ENCODE measurements at places on chromosomes 4 and X. TPM values are rescaled to one million over a fixed set of nuclear protein-coding genes. Genes with fewer than 3 reads are reported as not detected.

DNA sequence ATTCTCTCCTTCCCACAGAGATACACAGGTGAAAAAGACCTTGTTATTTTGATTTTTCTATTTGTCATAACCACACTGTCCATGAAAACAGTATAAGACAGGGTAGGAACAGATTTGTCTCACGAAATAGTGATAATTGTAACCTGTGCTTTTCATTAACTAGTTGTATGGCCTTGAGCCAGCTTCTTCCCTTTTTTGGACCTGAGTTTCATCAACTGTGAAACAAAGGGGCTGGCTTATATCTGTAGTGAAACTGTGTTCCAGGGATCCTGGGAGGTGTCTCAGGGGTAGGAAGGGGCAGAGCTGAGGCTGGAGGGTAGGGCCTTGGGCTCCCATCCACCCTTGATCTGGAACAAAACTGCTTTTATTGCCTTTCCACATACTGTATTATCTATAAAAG, 50.9 kb downstream of the MED28 start:
- no peak overlapping the region for H3K4me3 ChIP-seq
- no peaks in the 10 kb centered on the region for H3K27me3 ChIP-seq
- no peak overlapping the region for H3K27ac ChIP-seq

DNA sequence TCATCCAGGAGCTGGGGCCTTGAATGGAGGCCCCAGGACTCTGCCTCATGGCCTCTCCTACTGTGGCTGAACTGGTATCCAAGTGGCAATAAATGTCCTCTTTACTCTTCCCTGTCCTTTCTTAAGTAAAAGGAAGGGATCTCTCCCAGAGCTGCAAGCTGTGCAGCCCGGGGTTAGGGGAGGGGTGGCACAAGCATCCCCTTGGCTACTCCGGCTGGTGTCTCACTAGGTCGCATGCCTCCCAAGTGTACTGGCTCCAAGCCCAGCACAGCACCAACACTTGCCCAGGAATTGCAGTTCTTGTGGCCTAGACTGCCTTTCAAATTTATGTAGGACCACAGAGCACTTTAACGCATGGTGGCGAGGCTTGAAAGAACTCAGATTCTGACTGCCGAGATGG, 44.7 kb upstream of the MED14 start:
- no peaks in the 10 kb centered on the region for H3K27me3 ChIP-seq
- no peak overlapping the region for H3K27ac ChIP-seq
- H3K4me3 ChIP-seq: no peak overlapping the region
- no peak for DNase-seq

DNA sequence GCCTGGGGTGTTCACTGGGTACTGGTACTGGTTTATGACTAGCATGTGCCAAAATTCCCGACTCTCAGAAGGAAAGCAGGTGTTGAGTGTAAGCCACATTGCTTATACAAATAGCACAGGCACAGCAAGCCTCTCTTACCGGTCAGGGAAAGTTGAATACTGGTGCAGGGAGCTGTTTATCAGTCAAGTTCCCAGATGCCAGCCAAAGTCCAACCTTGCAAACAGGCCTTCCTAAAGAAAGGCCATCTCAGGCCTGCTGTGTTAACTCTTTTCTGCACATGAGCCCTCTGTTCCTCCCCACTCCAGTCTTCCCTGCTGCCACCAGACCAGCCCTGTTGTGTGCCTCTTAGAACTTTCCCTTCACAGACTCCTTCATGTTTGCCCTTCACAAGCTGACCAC, 34.2 kb downstream of the PKD2 start:
- no peak overlapping the region for H3K27ac ChIP-seq
- no peaks in the 10 kb centered on the region for H3K4me1 ChIP-seq
- H3K4me3 ChIP-seq: no peak overlapping the region
- H3K27me3 ChIP-seq: no peaks in the 10 kb centered on the region
- no peaks in the 10 kb centered on the region for H3K36me3 ChIP-seq
- no peak for DNase-seq

- DNase-seq: no peak
- H3K27ac ChIP-seq: no peak overlapping the region
- H3K36me3 ChIP-seq: no peaks in the 10 kb centered on the region
- no peaks in the 10 kb centered on the region for H3K4me1 ChIP-seq
- no peak overlapping the region for H3K4me3 ChIP-seq
Observed at GRCh38 chr4:2330091-2331042, 68.5 kb upstream of the MXD4 start.

GRCh38 chrX:149120459-149120858, 384.6 kb downstream of the IDS start:
- H3K27ac ChIP-seq: no peak overlapping the region
- no peaks in the 10 kb centered on the region for H3K4me1 ChIP-seq
- no peak for DNase-seq
- H3K4me3 ChIP-seq: no peak overlapping the region
- no peaks in the 10 kb centered on the region for H3K36me3 ChIP-seq
- H3K27me3 ChIP-seq: no peaks in the 10 kb centered on the region

DNA sequence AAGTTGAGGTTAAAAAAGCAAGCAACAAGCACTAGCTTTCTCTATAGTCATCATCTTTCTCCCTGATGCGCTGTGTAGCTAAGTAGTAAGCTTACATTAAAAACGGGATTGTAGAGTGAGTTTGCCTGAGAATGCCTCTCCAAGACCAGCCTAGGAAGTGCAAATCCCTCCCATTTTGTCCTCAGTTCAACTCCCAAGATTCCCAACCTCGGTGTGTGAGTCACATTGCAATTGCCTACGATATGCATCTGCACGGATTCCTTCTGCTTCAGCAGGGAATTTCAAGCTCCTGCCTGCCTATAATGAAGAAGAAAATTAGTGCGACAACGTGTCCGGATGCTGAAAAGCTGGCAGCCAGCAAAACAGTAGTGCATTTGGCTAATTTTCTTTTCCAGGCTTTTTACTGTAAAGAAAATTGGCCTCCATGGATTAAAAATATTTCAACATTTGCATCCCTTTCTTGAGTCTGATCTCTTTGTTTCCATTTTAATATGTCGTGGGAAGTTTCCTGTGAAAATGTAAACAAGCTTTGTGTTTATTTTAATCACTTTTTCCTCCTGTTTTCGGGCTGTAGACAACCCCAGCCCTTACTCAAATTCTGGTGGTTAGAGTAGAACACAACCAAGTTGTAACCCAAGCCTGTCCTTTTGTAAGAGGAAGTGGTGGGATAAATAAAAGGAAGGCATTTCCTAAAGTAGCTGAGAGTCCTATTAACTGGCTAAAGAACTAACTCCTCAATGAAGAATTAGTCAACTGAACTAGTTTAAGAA, 58.4 kb upstream of the TET2 start:
- no peak overlapping the region for H3K4me3 ChIP-seq
- no peaks in the 10 kb centered on the region for H3K4me1 ChIP-seq
- H3K36me3 ChIP-seq: no peaks in the 10 kb centered on the region
- no peak for DNase-seq
- no peaks in the 10 kb centered on the region for H3K27me3 ChIP-seq
- no peak overlapping the region for H3K27ac ChIP-seq

DNA sequence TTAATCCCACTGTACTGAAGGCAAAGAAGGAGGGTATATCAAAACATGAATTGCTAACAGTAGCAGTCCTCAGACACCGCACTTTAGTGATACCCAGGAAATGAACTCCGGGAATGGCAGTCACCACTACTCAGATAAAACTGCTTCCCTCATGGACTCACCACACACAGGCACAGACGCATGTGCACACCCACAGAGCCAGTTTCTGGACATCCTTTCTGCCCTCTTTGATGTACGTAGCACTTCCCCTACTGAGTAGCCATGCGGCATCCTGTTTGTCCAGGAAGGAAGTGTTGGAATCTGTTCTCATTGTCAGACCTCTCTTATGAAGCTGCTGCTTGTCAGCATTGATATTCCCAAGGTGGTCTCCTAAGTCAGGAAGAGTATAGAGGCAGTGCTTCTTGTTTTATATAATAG, 95.7 kb downstream of the DCLK2 start:
- no peak for DNase-seq
- H3K27me3 ChIP-seq: no peaks in the 10 kb centered on the region
- H3K36me3 ChIP-seq: no peaks in the 10 kb centered on the region
- peaks cover 2% of the 10 kb centered on the region for H3K4me1 ChIP-seq
- no peak overlapping the region for H3K4me3 ChIP-seq

Gene UFSP2
- total RNA-seq: 51.3 TPM

Gene SLC7A11
- total RNA-seq: 4.3 TPM

Gene DCLK2
- total RNA-seq: 7.6 TPM

- no peak overlapping the region for H3K27ac ChIP-seq
- no peak for DNase-seq
- H3K4me3 ChIP-seq: no peak overlapping the region
- H3K4me1 ChIP-seq: no peaks in the 10 kb centered on the region
Observed at GRCh38 chrX:43836435-43837184, 45.6 kb downstream of the MAOB start.

Gene CLGN
- total RNA-seq: 1.00 TPM

Gene CSAG2
- not detected for total RNA-seq

Gene ADAMTS3
- 4.6 TPM for total RNA-seq

DNA sequence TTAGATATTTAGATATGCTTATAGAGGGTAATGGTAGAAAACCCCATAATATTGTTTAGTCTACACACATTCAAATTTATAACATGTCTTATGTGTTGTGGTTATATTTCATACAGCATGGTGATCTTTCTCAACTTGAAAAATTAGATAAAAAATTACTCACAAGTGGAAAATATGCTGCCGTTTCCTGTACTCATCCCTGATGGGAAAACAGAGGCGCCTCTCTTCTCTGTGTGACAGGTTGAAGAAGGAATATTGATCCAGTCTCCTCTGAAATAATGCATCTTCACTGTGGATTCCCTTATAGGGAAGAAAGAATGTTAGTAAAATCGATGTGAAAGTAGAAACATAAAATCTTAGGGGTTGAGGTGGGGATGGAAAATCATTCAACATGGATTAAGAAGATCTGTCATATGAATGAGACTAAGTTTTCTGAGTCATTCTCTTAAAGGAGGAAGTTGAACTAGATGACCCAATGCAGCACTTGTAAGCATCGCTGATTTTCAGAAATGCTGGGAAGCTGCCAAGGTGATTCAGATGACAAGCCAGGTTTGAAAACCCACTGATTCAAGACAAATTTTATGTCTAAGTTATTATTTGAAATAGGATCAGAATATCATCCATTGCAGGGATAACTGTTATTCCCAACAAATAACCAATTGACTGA, 70.7 kb downstream of the ANKRD50 start:
- no peaks in the 10 kb centered on the region for H3K27me3 ChIP-seq
- H3K4me3 ChIP-seq: no peak overlapping the region
- DNase-seq: no peak

DNA sequence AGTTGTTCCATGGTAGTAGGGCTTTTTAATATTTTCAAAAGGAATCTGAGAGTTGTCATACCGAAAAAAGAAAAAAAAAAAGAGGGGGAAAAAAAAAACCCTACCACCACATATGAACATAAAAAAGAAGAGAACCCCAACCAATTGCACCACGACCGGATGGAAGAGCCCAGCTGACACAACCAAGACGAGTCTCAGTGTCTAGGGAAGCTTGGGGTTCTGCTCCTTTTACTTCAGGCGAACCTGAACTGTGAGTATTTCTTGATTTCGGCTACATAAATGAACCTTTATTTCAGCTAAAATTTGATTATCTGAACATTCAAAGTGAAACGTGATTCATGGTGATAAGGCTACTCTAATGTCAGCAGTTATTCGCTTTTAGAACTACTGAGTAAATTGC, at the start of gene GPR34:
Gene GPR34 (plus strand): TSS at position 139 of the 400 bp plus-strand sequence. CDS start 6,661 bp downstream, outside the sequence.
- no peaks in the 10 kb centered on the region for H3K4me1 ChIP-seq
- no peaks in the 10 kb centered on the region for H3K27me3 ChIP-seq
- no peak within 1 kb of the TSS for H3K27ac ChIP-seq
- DNase-seq: no peak
- H3K36me3 ChIP-seq: no peaks in the 10 kb centered on the region
- no peak within 1 kb of the TSS for H3K4me3 ChIP-seq

Gene C4orf50
- total RNA-seq: 0.12 TPM

GRCh38 chr4:108006361-108006760, 16.7 kb downstream of the HADH start:
- peaks cover 12% of the 10 kb centered on the region for H3K4me1 ChIP-seq
- H3K4me3 ChIP-seq: no peak overlapping the region
- no peak overlapping the region for H3K27ac ChIP-seq

DNA sequence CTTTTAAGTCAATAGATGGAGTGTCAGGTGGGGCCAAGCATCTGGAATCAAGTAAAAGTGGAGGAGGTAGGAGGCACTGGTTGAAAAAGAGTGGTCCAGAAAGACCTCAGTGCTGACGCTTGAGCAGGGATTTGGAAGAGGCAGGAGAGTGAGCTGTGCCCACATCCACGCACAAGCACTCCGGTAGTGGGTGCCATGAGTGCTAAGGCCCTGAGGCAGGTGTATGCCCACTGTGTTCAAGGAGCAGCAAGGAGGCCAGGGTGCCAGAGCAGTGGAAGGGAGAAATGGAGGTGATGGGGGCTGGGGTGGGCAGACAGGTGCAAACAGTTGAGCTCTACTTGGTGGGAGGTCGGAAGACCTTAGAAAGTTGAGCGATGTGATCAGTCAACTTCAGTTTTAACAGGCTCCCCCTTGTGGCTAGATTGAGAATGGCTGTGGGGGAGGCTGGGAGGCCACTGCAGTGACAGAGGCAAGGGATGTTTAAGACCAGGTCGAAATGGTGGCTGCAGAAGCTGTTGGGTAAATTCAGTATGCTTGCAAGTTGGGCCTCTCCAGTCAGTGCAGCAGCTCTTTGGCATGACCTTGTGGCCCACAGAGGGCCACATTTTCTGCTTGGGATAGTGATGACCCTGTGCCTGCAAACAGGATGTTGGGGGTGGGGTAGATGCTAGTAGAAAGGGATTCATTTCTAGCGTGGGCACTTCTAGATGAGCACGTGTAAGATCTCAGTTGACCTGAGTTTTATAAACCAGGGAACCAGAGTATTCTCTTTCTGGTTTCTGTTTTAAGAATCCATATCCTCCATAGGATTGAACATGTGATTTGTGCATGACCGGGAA, 12.7 kb downstream of the TKTL1 start:
- H3K4me1 ChIP-seq: no peaks in the 10 kb centered on the region
- peak; percentile 51 for DNase-seq
- no peaks in the 10 kb centered on the region for H3K36me3 ChIP-seq
- no peaks in the 10 kb centered on the region for H3K27me3 ChIP-seq

Gene NOA1
- 12.6 TPM for total RNA-seq

Gene ZNF718
- total RNA-seq: 12.4 TPM

- no peak overlapping the region for H3K4me3 ChIP-seq
- no peaks in the 10 kb centered on the region for H3K36me3 ChIP-seq
- DNase-seq: no peak
- no peak overlapping the region for H3K27ac ChIP-seq
Observed at GRCh38 chr4:22129454-22130029, 181.0 kb upstream of the KCNIP4 start.

Gene FOXP3
- total RNA-seq: not detected

- no peaks in the 10 kb centered on the region for H3K4me1 ChIP-seq
- H3K4me3 ChIP-seq: no peak overlapping the region
- no peak for DNase-seq
- H3K36me3 ChIP-seq: no peaks in the 10 kb centered on the region
Observed at GRCh38 chrX:9310616-9311015, 154.2 kb upstream of the TBL1X start.

DNA sequence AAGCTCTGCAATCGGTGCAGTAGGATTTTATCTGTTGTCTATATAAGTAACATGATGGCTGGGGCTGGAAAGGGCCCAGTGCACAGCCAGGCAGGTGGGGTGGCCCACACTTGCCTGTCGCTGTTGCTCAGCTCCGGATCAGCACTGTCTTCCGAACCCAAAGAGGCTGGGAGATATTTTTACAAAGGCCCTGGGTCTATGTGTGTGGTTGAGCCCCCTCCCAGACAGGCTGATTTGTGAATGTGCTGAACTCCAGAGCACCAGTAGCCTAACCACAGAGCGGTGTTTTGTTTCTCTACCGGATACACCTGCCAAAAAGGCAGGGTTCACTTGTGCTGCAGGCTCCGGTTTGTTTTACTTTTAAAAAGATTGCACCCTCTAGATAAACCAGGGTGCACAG, 33.5 kb upstream of the CHRNA9 start:
- no peak overlapping the region for H3K27ac ChIP-seq
- H3K27me3 ChIP-seq: no peaks in the 10 kb centered on the region

- no peaks in the 10 kb centered on the region for H3K4me1 ChIP-seq
- DNase-seq: no peak
- no peak overlapping the region for H3K4me3 ChIP-seq
- H3K36me3 ChIP-seq: no peaks in the 10 kb centered on the region
Observed at GRCh38 chrX:154121961-154122360, 22.1 kb upstream of the OPN1LW start.

Data from ovary (tissue), 10 donors.